Ascending aorta (tissue), 2 donors: ENCODE measurements at places on chromosomes 4 and X. TPM values are rescaled to one million over a fixed set of nuclear protein-coding genes. Genes with fewer than 3 reads are reported as not detected.

- no peaks in the 10 kb centered on the region for H3K4me1 ChIP-seq
- no peaks in the 10 kb centered on the region for H3K27me3 ChIP-seq
- no peak overlapping the region for H3K4me3 ChIP-seq
- no peaks in the 10 kb centered on the region for H3K36me3 ChIP-seq
Observed at GRCh38 chr4:76726176-76726575, 171.8 kb downstream of the SOWAHB start.

The CSAG1 gene
- not detected for total RNA-seq

GRCh38 chrX:24918715-24919114, 97.0 kb downstream of the ARX start:
- DNase-seq: no peak
- H3K27ac ChIP-seq: no peak overlapping the region
- no peaks in the 10 kb centered on the region for H3K36me3 ChIP-seq
- no peaks in the 10 kb centered on the region for H3K27me3 ChIP-seq

The TENM3 gene
- total RNA-seq: 2.8 TPM

DNA sequence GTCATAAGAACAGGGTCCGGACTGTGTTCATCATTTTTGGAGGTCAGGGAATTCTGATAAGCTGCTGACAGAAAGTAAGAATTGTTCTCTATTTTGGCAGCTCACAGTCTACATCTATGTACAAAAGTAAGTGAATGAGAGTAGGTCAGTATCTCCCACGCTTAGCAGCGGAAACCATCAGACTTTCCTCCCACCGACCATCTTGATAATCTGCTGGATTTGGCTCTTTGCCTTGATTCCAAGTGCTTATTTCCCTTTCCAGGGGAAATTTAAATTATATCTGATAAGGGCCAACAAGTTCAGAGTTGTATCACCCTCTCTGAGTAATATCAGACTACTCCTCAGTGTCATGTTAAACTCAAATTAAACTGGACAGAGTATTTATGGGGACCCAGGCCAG, 118.0 kb downstream of the CAMK2D start:
- H3K4me1 ChIP-seq: peaks cover 6% of the 10 kb centered on the region

DNA sequence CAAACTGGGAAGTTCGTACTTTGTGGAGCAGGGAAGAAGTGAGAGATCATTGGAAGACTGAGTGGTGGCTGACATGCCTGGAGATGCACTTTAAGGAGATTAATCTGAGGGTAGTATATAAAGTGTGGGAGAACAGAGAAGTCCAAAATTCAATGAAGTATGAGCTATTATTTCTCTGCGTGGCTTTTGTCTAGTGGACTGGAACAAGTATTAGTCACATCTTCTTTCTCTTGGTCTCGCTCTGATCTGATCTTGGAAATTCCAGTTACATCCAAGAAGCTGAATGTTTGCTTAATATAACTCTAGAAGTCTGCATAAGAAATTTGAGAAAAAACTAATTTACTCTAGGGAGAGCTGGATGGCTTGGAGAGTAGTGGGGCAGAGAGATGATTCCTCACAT, 64.8 kb upstream of the NR0B1 start:
- H3K27me3 ChIP-seq: no peaks in the 10 kb centered on the region
- H3K4me3 ChIP-seq: no peak overlapping the region
- H3K4me1 ChIP-seq: no peaks in the 10 kb centered on the region
- no peak overlapping the region for H3K27ac ChIP-seq

DNA sequence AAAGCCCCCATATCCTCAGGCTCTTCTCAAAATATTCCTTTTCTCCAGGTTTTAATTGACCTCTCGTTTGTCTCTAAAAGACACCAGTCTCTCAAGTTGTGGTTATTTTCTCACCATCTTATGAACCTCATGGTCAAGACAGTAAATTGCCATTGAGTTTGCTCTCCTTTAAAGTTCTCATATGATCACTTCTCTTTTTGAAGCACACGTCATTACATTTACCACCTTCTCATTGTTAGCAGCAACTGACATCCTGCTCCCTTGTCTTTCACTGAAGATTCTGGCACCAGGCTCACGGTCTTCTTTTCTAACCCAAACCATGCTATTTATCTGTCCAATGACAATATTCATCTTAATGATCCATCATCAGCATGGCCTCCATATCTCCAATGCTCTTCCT, 324.2 kb downstream of the TMA16 start:
- no peaks in the 10 kb centered on the region for H3K36me3 ChIP-seq
- no peaks in the 10 kb centered on the region for H3K27me3 ChIP-seq
- no peak for DNase-seq
- H3K4me3 ChIP-seq: no peak overlapping the region
- H3K4me1 ChIP-seq: no peaks in the 10 kb centered on the region

- H3K36me3 ChIP-seq: no peaks in the 10 kb centered on the region
- no peak for DNase-seq
- no peak overlapping the region for H3K4me3 ChIP-seq
- H3K27ac ChIP-seq: no peak overlapping the region
- no peaks in the 10 kb centered on the region for H3K4me1 ChIP-seq
Observed at GRCh38 chr4:156111686-156112085, 158.0 kb upstream of the CTSO start.

GRCh38 chrX:4935846-4936245, 1222.4 kb upstream of the PRKX start:
- no peak for DNase-seq
- H3K36me3 ChIP-seq: no peaks in the 10 kb centered on the region
- H3K27ac ChIP-seq: no peak overlapping the region
- H3K4me3 ChIP-seq: no peak overlapping the region

DNA sequence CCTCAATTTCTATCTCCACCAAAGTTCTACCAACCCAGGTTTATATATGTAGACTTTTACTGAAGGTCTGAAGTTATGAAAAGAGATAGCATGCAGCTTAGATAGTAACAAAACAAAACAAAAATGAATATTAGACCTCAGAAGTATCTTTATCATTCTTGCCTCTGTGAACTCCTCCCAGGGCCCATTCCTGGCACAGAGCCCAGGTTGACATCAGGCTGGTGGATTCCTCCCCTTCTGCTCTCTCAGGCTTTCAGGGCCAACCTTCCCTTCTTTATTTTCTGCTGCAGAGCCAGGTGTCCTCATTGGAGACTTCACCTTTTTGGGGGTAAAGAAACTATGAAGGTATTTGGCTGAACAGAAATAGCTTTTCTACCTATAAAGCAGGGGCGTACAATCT, 112.8 kb upstream of the PITX2 start:
- no peak overlapping the region for H3K27ac ChIP-seq
- H3K4me1 ChIP-seq: no peaks in the 10 kb centered on the region
- DNase-seq: no peak
- H3K4me3 ChIP-seq: no peak overlapping the region
- H3K27me3 ChIP-seq: no peaks in the 10 kb centered on the region

DNA sequence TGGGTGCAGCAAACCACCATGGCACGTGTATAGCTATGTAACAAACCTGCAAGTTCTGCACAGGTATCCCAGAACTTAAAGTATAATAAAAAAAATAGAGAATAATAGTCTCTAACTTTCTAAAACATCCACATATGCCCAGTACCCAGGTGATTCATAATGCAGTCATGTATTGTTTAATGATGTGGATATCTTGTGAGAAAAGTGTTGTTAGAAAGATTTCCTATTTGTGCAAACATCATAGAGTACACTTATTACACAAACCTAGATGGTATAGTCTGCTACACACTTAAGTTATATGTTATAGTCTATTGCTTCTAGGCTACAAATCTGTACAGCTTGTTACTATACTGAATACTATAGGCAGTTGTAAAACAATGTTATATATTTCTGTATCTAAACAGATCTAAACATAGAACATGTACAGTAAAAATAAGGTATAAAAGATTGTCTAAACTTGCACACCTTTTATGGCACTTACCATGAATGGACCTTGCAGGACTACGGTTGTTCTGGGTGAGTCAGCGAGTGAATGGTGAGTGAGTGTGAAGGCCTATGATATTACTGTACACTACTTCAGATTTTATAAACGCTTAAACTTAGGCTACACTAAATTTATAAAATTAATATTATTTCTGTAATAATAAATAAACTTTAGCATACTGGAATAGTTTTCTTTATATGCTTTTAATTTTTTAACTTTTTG, 232.2 kb upstream of the SLIT2 start:
- no peak for DNase-seq
- H3K4me3 ChIP-seq: no peak overlapping the region
- no peaks in the 10 kb centered on the region for H3K4me1 ChIP-seq
- no peak overlapping the region for H3K27ac ChIP-seq
- H3K27me3 ChIP-seq: no peaks in the 10 kb centered on the region
- H3K36me3 ChIP-seq: no peaks in the 10 kb centered on the region

DNA sequence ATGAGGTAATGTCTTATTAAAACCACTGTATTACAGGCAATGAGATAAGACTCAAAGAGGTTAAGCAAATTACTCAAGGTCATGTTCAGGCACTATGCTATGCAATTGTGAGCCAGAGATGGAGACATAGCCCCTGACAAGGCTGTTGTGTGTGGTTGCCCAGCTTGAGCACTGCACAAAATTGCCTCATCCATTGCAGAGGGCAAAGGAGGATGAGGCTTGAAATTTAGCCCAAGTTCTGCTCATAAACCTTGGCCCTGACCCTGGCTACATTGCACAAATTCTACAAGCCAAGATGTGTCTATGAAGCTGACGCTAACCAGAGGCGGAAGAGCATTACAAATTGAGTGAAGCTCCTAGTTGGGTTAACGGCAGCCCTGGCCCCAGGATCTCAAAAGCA, 65.6 kb upstream of the PGM2 start:
- no peak overlapping the region for H3K27ac ChIP-seq
- no peaks in the 10 kb centered on the region for H3K27me3 ChIP-seq
- DNase-seq: no peak
- peaks cover 3% of the 10 kb centered on the region for H3K4me1 ChIP-seq

The PDZD4 gene
- total RNA-seq: 23.2 TPM

The CENPE gene
- not detected for total RNA-seq

The H2BW2 gene
- not detected for total RNA-seq

The PNMA3 gene
- total RNA-seq: not detected

- peak overlapping the region; percentile 89 for H3K27ac ChIP-seq
- H3K4me1 ChIP-seq: peaks cover 46% of the 10 kb centered on the region
- H3K36me3 ChIP-seq: no peaks in the 10 kb centered on the region
- no peak for DNase-seq
Observed at GRCh38 chr4:76691807-76692582, 205.9 kb downstream of the SOWAHB start.

GRCh38 chrX:145502670-145503069, 255.4 kb downstream of the SPANXN1 start:
- no peaks in the 10 kb centered on the region for H3K27me3 ChIP-seq
- no peaks in the 10 kb centered on the region for H3K4me1 ChIP-seq
- no peaks in the 10 kb centered on the region for H3K36me3 ChIP-seq
- H3K27ac ChIP-seq: no peak overlapping the region

The ABHD18 gene
- 3.5 TPM for total RNA-seq

GRCh38 chr4:114286262-114286810, 306.9 kb upstream of the ARSJ start:
- no peak for DNase-seq
- H3K36me3 ChIP-seq: no peaks in the 10 kb centered on the region
- H3K27me3 ChIP-seq: no peaks in the 10 kb centered on the region
- peaks cover 5% of the 10 kb centered on the region for H3K4me1 ChIP-seq
- H3K27ac ChIP-seq: no peak overlapping the region

- H3K36me3 ChIP-seq: no peaks in the 10 kb centered on the region
- H3K27ac ChIP-seq: no peak overlapping the region
- DNase-seq: no peak
- no peaks in the 10 kb centered on the region for H3K27me3 ChIP-seq
- H3K4me3 ChIP-seq: no peak overlapping the region
- no peaks in the 10 kb centered on the region for H3K4me1 ChIP-seq
Observed at GRCh38 chr4:8742546-8742945, 129.1 kb downstream of the HMX1 start.

GRCh38 chr4:88828842-88829571, 131.4 kb upstream of the NAP1L5 start:
- H3K27me3 ChIP-seq: no peaks in the 10 kb centered on the region
- H3K27ac ChIP-seq: no peak overlapping the region
- no peak for DNase-seq

- H3K4me3 ChIP-seq: no peak overlapping the region
- DNase-seq: no peak
- H3K36me3 ChIP-seq: no peaks in the 10 kb centered on the region
- H3K27me3 ChIP-seq: no peaks in the 10 kb centered on the region
- no peak overlapping the region for H3K27ac ChIP-seq
- H3K4me1 ChIP-seq: no peaks in the 10 kb centered on the region
Observed at GRCh38 chrX:123504630-123505270, 228.1 kb downstream of the THOC2 start.

The SMIM31 gene
- total RNA-seq: not detected

The NOX1 gene
- not detected for total RNA-seq

GRCh38 chrX:70172964-70173363, 4.3 kb upstream of the DGAT2L6 start:
- DNase-seq: no peak
- H3K27me3 ChIP-seq: no peaks in the 10 kb centered on the region
- no peak overlapping the region for H3K4me3 ChIP-seq
- no peak overlapping the region for H3K27ac ChIP-seq
- H3K4me1 ChIP-seq: no peaks in the 10 kb centered on the region
